ENCODE measurements at places on chromosomes 3 and 15. TPM values are rescaled to one million over a fixed set of nuclear protein-coding genes. Genes with fewer than 3 reads are reported as not detected.

The UCN2 gene
- 0.72 TPM for total RNA-seq

The IMPG2 gene
- total RNA-seq, result 0.53 TPM

The ARPP21 gene
- 1.4 TPM for total RNA-seq

The ZFAND6 gene
- total RNA-seq, result 64.3 TPM

The MINAR1 gene
- total RNA-seq, result 3.0 TPM

DNA sequence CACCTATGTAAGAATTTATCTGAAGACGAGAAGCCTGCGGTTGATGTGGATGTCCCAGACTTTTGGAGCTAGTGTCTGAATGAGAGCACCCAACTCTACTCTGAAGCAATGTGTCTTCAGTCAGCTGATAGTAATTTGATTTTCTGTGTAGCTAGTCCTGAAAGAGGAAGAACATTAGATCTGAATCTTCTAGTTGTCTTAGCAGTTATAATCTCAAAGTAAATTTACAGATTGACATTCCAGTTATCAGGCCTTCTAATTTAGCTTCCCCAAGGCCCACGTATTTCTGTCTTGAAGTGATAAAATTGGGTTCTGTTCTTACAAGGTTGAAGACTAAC is 1.5 kb downstream of the TCAIM start:
- peak overlapping the region; percentile 94 for H3K4me3 ChIP-seq
- no peak for DNase-seq
- H3K4me1 ChIP-seq, result peaks cover 18% of the 10 kb centered on the region
- H3K27me3 ChIP-seq, result no peaks in the 10 kb centered on the region
- H3K36me3 ChIP-seq, result peaks cover 4% of the 10 kb centered on the region
- peak overlapping the region; percentile 94 for H3K27ac ChIP-seq

DNA sequence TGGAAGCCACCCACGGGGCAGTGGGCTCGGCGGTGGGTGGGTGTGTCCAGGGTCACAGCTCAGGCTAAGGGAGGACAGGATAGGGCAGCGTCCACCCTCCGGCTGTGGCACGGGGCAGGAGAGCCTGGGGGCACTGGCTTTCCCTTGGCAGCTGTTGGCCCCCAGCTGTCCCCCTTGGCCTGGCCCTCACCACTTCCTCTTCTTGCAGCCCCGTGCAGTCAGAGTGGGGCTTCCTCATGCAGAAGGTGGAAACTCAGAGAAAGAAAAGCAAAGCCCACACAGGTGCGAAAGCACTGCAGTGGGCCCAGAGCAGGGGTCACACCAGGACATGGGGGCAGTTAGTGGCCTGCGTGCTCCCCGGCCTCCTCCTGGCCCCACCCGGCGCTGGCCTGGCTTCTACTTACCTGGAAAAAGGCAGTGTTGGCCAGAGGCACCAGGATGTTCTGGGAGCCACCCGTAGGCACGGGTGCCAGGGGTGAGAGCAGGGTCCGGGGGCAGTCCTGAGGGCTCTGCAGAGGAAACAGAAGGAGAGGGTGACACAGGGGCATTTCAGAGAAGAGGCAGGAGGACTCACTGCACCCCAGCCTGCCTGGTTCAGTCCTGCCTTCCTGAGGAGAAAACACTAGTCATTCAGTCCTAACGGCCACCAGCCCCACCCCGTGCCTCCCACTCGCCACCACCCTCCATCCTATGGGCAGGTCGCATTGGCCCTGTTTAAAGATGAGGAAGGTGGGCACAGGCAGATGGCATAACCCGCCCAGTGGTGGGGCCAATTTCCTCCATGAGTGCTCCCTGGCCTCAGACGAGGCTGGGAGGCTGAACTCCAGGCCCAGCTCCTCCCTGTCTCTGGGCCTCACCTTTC is 28.3 kb downstream of the PLXND1 start:
- H3K36me3 ChIP-seq, result no peaks in the 10 kb centered on the region
- no peak overlapping the region for H3K27ac ChIP-seq
- H3K4me3 ChIP-seq, result no peak overlapping the region
- H3K27me3 ChIP-seq, result no peaks in the 10 kb centered on the region

DNA sequence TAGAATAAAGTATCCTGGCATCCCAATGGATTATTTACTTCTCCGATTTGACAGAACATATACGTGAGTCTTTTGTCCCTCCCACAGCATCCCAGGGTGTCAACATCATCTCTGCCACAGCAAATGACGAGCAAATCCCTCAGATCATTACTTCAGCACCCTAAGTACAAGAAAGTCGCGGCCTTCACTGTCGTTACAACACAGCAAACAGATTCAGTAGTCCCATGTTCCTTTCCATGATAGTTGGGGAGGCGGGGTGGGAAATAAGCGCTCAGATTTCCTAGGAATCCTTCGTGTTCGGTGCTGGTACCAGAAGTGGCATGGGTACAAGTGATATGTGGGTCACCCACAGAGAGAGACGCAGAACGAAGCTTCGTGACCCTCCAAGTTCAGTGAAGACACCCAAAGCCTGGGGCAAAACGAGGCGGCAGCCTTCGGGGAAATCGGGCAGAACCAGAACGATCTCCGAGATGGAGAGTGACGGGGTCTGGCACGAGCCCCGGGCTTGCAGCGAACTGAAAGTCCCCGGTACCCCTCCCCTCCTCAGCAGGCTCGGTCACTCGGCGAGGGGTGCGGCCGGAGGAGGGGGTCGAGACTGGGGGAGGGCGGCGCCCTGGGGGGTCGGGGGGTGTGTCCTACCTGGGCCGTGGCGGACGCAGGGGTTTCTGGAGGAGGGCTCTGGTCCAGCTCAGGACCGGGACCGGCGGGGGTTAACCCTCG is 619 bp downstream of the TTBK2 start:
- H3K4me1 ChIP-seq, result peaks cover 9% of the 10 kb centered on the region
- H3K27me3 ChIP-seq, result peaks cover 9% of the 10 kb centered on the region
- H3K36me3 ChIP-seq, result no peaks in the 10 kb centered on the region
- peak overlapping the region; percentile 96 for H3K4me3 ChIP-seq

- H3K4me1 ChIP-seq, result peaks cover 11% of the 10 kb centered on the region
- DNase-seq, result no peak
- no peaks in the 10 kb centered on the region for H3K27me3 ChIP-seq
- H3K4me3 ChIP-seq, result peak overlapping the region; percentile 91
Observed at GRCh38 chr3:157174290-157174648, 14.3 kb upstream of the CCNL1 start.

DNA sequence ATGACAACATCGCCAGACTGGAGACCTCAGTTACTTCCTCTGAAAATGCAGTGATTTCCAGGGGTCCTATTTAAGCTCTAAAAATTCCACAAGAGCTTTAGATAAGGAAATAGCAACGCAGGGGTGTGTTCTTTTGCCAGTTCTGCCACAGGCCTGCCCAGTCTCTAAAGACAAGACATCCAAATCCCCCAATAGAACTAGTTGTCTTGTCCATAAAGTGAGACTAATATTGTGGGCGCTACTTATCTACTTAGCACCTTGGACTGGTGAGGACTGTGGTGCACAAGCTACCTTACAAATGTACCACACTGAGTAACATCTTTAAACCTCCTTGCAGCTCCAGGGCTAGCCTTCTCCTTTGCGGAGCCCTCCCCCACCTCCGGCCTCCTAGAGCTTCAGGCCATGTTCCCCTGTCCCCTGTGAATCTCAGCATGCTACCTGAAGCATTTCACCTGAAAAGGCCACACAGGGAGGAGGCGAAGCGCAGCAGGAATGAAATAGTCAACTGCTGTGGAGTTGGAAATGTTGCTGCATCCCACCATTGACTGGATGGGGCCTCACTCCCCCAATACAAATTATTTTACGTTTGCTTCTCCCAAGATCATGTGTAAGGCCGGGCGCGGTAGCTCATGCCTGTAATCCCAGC is 9.6 kb upstream of the LRRC2 start:
- peaks cover 16% of the 10 kb centered on the region for H3K4me1 ChIP-seq
- H3K4me3 ChIP-seq, result no peak overlapping the region
- peaks cover 73% of the 10 kb centered on the region for H3K27me3 ChIP-seq
- no peak for DNase-seq
- no peak overlapping the region for H3K27ac ChIP-seq

DNA sequence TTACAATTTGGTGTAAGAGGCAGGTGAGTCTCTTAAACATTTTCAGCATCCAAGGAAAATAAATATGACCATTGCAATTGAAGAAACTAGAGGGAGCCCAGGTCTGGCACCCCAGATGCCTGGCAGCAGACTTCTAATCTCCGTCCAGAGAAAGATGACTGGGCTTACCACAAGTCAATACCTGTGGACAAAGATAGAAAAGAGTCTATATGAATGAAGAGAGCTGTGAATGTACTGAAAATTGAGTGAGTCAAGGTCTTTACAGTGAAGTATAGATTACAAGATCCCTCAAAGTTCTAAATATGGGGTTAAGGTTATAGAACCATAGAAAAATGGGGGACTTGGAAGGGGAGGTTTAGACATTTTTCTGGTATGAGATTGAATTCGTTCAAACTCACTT is 827.4 kb upstream of the NR2F2 start:
- no peak overlapping the region for H3K4me3 ChIP-seq
- H3K4me1 ChIP-seq, result no peaks in the 10 kb centered on the region
- no peaks in the 10 kb centered on the region for H3K36me3 ChIP-seq
- H3K27ac ChIP-seq, result no peak overlapping the region

GRCh38 chr3:146485297-146485696 is 15.9 kb upstream of the PLSCR2 start:
- peaks cover 4% of the 10 kb centered on the region for H3K36me3 ChIP-seq
- no peak overlapping the region for H3K4me3 ChIP-seq
- no peaks in the 10 kb centered on the region for H3K4me1 ChIP-seq
- DNase-seq, result no peak
- H3K27ac ChIP-seq, result no peak overlapping the region

DNA sequence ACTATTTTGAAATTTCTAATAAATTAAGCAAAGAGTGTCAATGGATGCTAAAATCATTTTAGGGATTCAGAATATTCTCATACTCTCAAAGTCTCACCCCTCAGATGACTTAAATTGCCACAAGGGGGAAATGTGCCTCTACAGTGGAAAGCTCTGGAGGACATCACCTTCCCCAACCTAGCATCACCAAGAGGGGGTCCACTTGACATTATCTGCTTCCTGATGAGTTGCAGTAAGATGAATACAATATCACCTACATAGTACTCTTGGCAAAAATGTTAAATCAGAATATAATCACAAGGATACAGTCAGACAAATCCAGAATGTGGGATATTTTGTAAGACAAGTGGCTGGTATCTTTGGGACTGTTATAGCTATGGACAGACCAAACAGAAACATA is 290.1 kb downstream of the MFSD1 start:
- H3K27me3 ChIP-seq, result no peaks in the 10 kb centered on the region
- no peaks in the 10 kb centered on the region for H3K4me1 ChIP-seq

GRCh38 chr3:31793821-31794220 is 187.2 kb downstream of the OSBPL10 start:
- H3K27ac ChIP-seq, result no peak overlapping the region
- H3K36me3 ChIP-seq, result peaks cover 4% of the 10 kb centered on the region
